Activated CD4-positive, alpha-beta T cell treated with anti-CD3 and anti-CD28 coated beads for 36 hours (primary cell): ENCODE measurements at places on chromosomes 7 and 10. TPM values are rescaled to one million over a fixed set of nuclear protein-coding genes. Genes with fewer than 3 reads are reported as not detected.

- H3K27ac ChIP-seq: no peak overlapping the region
- H3K4me3 ChIP-seq: no peak overlapping the region
- H3K27me3 ChIP-seq: peaks cover 7% of the 10 kb centered on the region
- no peak for DNase-seq
- H3K4me1 ChIP-seq: no peaks in the 10 kb centered on the region
Observed at GRCh38 chr7:87000344-87000743, 59.1 kb downstream of the ELAPOR2 start.

GRCh38 chr10:43166880-43167497, 28.7 kb downstream of the CSGALNACT2 start:
- no peak overlapping the region for H3K4me3 ChIP-seq
- H3K36me3 ChIP-seq: peaks cover 48% of the 10 kb centered on the region
- no peak for DNase-seq
- H3K27me3 ChIP-seq: no peaks in the 10 kb centered on the region
- peaks cover 29% of the 10 kb centered on the region for H3K4me1 ChIP-seq

DNA sequence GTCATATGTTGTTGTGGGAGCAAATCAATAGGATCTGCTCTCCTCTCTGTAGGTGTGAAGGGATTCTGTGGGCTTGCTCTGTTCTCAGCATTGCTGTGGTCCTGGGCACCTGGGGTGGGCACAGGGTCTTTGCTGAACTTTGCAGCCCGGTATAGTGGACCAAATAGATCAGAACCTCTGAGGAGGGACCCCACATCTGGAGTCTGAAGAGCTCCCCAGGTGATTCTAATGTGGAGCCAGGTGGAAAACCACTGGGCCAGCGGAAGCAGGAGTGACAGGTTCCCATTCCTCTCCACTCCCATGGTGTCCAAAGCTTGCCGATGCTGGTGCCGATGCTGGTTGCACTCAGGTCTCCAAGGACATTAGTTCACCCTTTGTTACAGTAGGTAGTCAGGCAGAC, 257.2 kb downstream of the GLRX3 start:
- no peak overlapping the region for H3K27ac ChIP-seq
- H3K36me3 ChIP-seq: no peaks in the 10 kb centered on the region
- no peaks in the 10 kb centered on the region for H3K4me1 ChIP-seq
- no peak overlapping the region for H3K4me3 ChIP-seq

DNA sequence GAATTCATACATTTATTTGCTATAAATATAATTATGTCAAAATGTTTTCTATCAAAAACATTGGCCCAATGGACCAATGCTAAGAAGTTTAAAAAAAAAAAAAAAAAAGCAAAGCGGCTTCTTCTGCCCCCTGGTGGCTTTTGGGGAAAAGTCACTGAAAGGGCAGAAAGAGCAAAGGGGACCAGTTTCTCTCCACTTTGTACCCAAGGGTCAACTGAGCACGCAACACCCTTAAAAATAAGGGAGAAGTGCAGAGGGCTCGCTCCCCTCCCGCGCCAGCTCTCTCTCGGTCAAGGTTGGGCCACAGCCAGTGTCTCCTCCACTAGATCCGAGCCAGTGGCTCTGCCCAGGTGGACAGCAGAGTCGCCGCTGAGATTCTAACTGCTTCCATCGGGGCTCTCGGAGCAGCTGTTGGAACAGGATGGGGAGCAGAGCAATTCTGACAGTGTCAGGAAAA, 136.4 kb upstream of the FGFR2 start:
- no peaks in the 10 kb centered on the region for H3K36me3 ChIP-seq
- peaks cover 11% of the 10 kb centered on the region for H3K4me1 ChIP-seq
- no peak overlapping the region for H3K4me3 ChIP-seq
- peaks cover 41% of the 10 kb centered on the region for H3K27me3 ChIP-seq

DNA sequence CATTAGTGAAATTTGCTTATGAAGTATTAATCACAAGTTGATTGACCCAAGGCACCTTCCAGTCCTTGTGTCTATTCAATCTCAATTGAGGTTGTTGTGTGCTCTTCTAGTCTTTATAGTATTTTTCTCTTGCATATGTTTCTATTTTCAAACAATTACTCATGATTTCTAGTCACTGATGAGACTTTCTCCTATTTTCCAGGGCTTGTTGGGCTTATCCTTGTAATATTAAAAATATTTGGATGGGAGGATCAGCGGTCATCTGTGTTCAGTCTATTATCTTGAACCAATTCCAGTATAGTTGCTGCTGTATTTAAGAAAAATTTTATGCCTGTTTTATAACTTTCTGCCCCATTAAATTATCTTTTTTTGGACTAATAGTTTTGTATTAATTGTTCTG, 154.4 kb downstream of the PTEN start:
- H3K36me3 ChIP-seq: no peaks in the 10 kb centered on the region
- no peaks in the 10 kb centered on the region for H3K27me3 ChIP-seq
- H3K27ac ChIP-seq: no peak overlapping the region
- H3K4me3 ChIP-seq: no peak overlapping the region
- no peak for DNase-seq

DNA sequence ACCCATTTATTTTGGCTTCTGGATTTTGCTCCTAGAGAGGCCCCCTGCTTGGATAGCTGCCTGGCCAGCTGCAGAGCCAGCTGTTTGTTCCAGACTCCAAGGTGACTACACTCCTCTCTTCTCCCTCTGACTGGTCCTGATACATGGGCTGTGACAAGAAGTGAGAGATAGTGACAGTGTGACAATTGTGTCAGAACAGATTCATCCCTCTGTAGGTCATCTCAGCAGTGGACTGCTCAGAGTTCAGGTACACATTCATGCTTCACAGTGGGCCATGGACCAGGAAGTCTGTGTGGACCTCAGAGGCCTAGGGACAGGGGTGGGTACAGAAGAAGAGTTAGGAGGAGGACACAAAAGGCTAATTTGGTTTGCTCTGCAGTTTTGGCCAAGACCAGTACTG, 188.2 kb upstream of the MKLN1 start:
- no peak for DNase-seq
- H3K27ac ChIP-seq: no peak overlapping the region
- H3K36me3 ChIP-seq: no peaks in the 10 kb centered on the region
- no peak overlapping the region for H3K4me3 ChIP-seq

DNA sequence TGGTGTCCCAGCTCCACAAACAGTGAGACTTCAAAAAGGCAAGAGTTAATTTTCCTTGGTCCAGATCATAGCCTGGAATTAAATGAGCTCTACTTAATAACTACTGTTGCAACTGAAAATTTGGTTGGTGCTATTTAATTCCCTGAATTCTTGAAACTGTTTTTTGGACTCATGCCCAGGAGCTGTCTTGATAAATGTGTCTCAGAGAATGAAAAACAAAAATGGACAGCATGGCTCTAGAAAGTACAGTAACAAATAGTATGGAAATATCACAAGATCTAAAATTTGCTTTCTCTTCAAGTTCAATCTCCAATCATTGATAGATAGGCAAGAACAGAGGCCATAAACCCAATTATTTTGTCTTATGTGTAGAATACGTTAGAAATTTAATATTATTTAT, 42.5 kb downstream of the CCDC71L start:
- H3K36me3 ChIP-seq: no peaks in the 10 kb centered on the region
- no peaks in the 10 kb centered on the region for H3K4me1 ChIP-seq
- H3K27ac ChIP-seq: no peak overlapping the region
- H3K27me3 ChIP-seq: peaks cover 5% of the 10 kb centered on the region
- DNase-seq: no peak
- no peak overlapping the region for H3K4me3 ChIP-seq

- H3K27ac ChIP-seq: no peak overlapping the region
- no peaks in the 10 kb centered on the region for H3K27me3 ChIP-seq
- H3K36me3 ChIP-seq: no peaks in the 10 kb centered on the region
- H3K4me3 ChIP-seq: no peak overlapping the region
Observed at GRCh38 chr7:40297741-40298311, 163.0 kb downstream of the SUGCT start.

DNA sequence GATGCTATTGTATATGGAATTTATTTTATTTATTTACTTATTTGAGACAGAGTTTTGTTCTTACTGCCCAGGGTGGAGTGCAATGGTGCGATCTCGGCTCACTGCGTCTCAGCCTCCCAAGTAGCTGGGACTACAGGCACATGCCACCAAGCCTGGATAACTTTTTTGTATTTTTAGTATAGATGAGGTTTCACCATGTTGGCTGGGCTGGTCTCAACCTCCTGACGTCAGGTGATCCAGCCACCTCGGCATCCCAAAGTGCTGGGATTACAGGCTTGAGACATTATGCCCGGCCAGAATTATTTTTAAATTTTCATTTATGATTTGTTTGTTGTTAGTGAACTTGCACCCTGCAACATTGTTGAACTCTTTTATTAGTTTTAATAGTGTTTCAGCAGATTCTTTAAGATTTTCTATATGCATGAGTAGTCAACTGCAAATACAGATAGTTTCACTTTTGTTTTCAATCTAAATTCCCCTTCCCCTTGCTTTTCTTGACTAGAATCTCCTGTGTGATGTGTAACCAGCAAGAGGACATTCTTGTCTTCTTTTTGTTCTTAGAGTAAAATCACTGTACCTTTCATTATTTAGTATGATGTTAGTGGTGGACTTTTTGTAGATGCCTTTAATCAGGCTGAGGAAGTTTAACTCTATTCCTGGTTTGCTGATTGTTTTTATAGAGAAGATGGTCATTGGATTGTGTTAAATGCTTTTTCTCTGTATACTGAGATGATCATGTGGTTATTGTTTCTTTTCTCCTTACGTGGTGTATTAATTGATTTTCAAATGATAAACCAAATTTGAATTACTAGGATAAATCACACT, 27.8 kb downstream of the ZNF33A start:
- no peak for DNase-seq
- no peaks in the 10 kb centered on the region for H3K27me3 ChIP-seq
- peaks cover 29% of the 10 kb centered on the region for H3K4me1 ChIP-seq
- peaks cover 75% of the 10 kb centered on the region for H3K36me3 ChIP-seq
- H3K27ac ChIP-seq: peak overlapping the region; percentile 86

PAX4 gene
- total RNA-seq: not detected

MSMB gene
- total RNA-seq: not detected

SLC18A3 gene
- total RNA-seq: not detected

TMEM178B gene
- total RNA-seq: 0.23 TPM
